ENCODE measurements at places on chromosomes 2 and 18.

- DNase-seq: no peak
Observed at GRCh38 chr2:38723173-38723572, 28.0 kb downstream of the SRSF7 start.

DNA sequence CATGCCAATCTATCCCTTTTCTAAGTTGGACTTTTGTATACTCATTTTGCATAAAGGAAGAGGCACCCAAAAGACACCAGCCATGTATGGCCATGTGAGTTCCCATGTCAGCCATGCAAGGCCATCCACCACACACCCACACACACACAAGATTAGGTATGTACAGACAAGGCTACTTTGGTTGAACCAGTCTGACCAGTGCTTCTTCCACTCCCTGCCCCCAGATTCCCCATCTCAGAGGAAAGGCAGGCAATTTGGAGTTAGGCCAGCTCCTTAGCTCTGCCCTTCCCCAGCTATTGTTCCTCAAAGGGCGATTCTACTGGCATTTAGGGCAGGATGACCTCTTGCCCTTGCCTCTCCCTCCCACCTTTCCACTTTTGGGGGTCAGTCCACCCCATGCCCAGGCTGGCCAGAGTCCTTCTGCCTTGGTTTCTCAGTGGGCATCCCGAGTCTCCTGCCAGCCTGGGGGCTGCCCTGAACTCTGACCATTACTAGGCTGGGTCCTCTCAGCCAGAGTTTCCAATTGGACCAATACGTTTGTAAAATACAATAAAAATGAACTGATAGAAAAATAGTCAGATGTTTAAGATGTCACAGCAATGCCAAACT is 101.1 kb downstream of the ZBTB7C start:
- no peak for DNase-seq

DNA sequence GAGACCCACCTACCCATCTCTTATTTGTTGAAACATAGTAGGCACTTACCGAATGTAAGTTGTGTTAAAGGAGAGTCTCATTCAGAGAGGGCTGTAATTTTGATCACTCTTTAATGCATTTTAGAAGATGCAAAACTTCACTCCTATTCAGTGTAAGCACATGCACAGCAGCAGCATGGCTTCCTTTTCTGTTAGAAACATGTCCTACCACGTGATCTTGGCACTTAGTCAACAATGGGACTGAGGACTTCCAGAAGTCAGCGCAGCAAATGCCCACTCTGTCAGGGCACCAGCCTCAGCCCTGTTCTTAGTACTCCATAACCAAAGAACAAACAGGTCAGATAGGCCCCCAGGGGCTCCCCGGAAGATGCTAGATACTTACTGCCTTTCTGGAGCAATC is 456.5 kb downstream of the METTL4 start:
- no peak for DNase-seq

GRCh38 chr2:231667496-231667895 is 40.8 kb upstream of the PTMA start:
- no peak for DNase-seq

GRCh38 chr2:231648579-231649174 is 56.0 kb downstream of the TEX44 start:
- DNase-seq: peak; percentile 13

DNA sequence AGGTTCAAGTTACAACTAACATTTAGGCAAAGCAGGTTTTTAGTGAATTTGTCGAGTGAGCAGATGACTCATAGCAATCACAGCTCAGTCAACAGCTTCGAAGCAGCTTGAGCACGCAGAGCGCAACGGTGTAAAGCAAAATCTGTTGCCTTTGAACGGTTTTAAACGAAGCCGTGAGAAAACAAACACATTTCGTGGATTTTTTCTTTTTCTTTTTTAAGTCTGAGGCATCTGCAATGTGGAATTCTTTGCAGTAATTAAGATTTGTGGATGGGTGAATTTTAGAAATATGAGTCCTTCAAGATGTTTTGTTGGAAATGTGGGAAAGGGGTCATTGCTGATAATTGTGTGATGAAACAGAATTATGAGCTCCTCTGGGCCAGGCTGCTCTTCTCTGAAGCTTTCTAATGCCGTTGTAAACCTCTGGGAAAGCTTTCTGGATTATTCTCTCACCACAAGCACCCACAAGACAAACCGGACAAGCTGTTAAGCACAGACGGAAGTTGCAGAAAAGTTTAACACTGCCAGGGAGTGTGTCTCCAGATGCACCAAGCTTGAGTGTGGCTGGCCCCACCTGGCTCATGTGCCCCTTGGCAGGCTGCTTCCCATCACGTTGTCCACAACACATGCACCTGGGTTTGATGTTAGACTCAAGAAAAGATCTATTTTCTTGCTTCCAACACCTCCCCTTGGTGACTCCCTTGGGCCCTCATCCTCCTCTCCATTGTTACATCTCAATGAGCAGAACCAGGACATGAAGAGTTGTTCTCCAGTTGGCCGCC is 224.7 kb downstream of the ACKR3 start:
- no peak for DNase-seq

- no peak for DNase-seq
Observed at GRCh38 chr2:172647439-172647838, 88.2 kb upstream of the RAPGEF4 start.

DNA sequence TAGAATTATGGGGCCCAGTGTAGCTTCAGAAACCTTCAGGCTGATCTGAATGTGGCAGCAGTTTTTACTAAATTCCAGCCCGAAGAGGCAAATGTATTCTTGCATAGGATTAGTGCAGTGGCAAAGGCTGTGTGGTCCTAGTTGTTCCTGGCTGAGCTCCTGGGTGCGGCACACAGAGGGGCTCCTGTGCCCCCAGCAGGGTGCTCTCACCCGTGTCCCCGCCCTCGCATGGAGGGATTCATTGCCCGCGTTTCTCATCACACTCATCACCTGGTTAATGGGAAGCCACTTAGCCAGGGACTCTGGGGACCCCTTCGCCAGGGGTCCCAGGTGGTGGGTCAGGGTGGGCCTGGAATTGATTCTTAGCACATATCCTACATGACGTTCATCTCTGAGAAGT is 3.9 kb downstream of the KCNG2 start:
- no peak for DNase-seq

DNA sequence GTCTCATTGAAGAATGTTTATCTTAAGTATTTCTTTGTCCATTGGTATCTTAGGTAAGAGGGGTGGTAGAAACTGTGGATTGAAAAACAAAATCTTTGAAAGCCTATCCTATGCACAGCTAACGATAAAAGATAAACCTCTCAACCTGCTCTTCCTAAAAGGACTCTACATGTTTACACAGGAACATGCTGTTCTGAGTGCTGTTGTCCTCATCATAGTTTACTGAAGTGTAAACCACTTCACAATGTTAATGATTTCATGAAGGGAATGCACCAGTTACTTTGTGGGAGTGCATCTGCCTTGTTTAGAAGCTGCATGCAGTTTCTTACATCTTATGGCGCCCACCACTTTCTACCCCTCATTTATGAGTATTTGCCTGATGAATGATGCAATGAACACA is 1.2 kb downstream of the ACMSD start:
- peak; percentile 9 for DNase-seq

- DNase-seq: no peak
Observed at GRCh38 chr18:22814329-22814703, 118.8 kb upstream of the RBBP8 start.

- no peak for DNase-seq
Observed at GRCh38 chr2:177118636-177119035, 94.0 kb upstream of the HNRNPA3 start.

DNA sequence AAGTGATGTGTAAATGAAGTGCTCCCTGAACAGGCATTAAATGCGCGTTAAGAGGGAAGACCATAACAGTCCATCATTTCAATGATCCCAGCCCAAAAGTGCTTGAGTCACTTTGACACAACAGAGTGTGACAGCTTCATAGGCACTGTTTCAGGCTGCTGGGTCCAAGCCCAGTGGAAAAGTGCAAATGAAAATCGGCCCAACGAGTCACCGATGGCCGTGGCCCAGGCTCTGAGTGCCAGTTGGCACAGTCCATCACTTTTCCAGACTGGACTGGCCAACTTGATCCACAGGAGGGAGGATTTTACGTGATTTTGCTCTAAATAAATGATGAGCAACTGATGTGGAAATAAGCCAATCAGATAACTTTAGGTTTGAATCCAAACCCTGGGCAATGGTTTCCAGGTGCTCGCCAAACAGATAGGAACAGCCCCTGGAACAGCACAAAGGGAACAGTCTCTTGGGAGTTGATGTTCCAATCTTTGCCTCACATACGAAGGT is 114.0 kb downstream of the SP3 start:
- DNase-seq: no peak

- no peak for DNase-seq
Observed at GRCh38 chr2:211903961-211904360, 634.6 kb downstream of the ERBB4 start.

DNA sequence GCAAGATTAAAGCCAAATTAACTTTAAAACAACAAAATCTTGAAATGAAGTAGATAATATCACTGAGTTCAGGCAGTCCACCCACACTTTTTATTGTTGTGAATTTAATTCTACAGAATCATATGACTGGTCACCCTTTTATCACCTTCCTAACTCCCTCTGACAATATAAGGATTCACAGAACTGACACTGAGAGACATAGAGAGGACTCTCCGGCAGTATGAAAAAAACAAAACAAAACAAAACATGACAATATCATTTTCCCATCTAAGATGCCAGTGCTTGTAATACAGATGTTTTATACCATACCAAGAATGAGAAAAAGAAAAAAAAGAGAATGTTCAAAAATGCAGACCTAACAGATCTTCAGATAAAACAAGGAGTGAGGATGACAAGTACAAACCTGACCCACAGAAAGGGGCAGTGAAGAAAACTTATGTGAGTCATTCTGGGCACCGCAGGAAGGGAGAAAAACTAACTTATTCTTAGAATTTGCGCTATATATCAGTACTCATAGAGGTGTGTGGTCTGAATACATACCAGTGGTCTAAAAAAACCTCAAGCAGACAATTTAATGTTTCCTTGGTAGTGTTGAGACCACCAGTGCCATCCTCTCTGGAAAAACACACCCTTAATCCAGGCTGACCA is 136.6 kb downstream of the ZAP70 start:
- DNase-seq: peak; percentile 63

GRCh38 chr2:183088061-183088460 is 9.5 kb downstream of the DUSP19 start:
- no peak for DNase-seq

DNA sequence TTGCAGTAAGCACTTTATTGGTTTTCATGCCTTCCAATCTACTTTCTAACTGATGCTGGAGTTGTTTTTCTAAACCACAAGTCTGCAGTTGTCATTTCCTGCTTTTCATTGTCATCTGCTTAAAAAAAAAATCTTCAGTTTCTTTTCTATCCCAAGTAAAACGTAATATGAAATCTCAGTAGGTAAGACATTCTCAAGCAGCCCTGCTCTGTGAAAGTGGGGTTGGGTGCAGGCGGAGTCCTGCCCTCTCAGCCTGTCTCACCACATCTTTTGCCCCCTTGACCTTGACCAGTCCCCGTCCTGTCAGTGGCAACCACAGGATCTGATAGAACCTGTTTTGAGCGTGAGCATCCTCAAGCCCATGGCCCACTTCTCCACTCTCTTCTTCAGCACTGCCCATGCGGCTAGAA is 80.0 kb upstream of the CPO start:
- DNase-seq: no peak

- no peak for DNase-seq
Observed at GRCh38 chr2:55776479-55776878, 82.8 kb upstream of the PNPT1 start.

DNA sequence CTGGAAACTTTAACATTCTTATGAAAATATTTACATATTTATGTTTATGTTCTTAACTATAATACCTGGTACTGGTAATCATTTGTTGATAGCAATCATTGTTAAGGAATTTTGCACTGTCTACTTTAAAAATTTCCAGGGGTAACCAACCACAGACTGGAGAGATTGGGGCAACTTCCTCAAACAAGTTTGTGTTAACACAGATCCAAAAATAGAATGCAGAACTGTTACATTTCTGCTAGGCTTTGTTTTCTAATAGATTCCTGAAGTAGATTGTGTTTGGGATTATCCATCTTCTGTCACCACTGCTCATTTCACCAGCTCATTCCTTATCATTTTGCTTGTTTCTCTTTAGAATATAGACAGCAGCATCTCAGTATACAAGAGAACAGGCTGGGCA is 23.7 kb downstream of the RNF125 start:
- DNase-seq: no peak

- DNase-seq: peak; percentile 82
Observed at GRCh38 chr18:77065221-77065981, 67.2 kb downstream of the MBP start.

DNA sequence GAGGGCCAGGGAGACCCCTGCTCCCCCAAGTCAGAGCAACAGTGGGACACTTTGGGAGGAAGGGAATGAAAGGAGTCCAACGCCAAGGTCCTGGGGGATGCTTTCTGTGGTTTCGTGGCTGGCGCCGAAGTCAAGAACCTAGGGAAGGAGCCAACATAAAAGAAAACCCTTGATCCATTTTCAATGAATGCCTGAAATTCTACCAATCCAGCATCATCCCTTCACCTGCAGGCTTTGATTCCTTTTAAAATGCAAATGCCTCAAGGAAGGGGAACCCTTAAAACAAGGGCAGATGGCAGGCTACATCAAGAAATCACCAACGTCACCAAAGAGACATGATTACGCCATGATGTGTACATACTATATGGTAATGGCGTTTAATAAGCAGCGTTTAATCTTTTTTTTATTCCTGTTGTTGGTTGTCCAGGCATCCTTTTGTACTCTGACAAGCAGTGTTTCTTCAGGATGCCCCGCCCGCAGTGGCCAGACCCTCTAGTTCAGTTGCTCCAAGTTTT is 123.3 kb upstream of the SLC1A4 start:
- DNase-seq: no peak

DNA sequence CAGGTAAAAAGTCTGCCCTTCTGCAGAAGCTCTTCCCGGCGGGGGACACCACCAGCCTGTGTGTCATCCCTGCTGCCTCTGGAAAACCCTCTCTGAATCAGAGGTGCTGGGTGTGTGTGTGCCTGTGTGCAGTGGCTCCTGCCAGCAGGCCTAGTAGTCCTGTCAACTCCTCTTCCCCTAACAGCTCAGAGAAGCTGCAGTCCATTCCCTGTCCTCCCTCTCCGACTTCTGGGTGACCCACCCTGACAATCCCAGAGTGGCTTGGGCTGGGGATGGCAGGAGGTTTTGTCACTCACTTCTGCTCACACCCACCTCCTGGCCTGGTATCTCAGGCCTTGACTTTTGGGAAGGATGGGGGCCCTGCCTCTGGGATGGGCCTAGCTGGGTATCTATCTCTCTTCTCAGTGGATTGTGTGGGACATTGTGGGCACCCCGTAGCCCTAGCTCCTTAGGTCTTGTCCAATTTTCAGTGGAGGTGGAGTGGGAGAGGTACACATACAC is 2.3 kb downstream of the WNT10A start:
- DNase-seq: peak; percentile 41

- no peak for DNase-seq
Observed at GRCh38 chr2:12396699-12397098, 320.0 kb upstream of the TRIB2 start.

- no peak for DNase-seq
Observed at GRCh38 chr2:187349326-187349944, 98.6 kb downstream of the CALCRL start.

- DNase-seq: no peak
Observed at GRCh38 chr2:235500110-235500760, 6.4 kb downstream of the AGAP1 start.

All from RCC 7860 (cell line).